Upper lobe of left lung (tissue), 6 donors: ENCODE measurements at places on chromosomes 5 and 9.

- H3K27me3 ChIP-seq: no peaks in the 10 kb centered on the region
- H3K27ac ChIP-seq: no peak overlapping the region
- no peaks in the 10 kb centered on the region for H3K4me1 ChIP-seq
Measured at GRCh38 chr5:156460471-156460870, 133.5 kb downstream of the SGCD start.

- H3K36me3 ChIP-seq: peaks cover 53% of the 10 kb centered on the region
- DNase-seq: no peak
- H3K27me3 ChIP-seq: no peaks in the 10 kb centered on the region
- no peak overlapping the region for H3K4me3 ChIP-seq
Measured at GRCh38 chr5:172951371-172952033, 7.7 kb upstream of the RPL26L1 start.

DNA sequence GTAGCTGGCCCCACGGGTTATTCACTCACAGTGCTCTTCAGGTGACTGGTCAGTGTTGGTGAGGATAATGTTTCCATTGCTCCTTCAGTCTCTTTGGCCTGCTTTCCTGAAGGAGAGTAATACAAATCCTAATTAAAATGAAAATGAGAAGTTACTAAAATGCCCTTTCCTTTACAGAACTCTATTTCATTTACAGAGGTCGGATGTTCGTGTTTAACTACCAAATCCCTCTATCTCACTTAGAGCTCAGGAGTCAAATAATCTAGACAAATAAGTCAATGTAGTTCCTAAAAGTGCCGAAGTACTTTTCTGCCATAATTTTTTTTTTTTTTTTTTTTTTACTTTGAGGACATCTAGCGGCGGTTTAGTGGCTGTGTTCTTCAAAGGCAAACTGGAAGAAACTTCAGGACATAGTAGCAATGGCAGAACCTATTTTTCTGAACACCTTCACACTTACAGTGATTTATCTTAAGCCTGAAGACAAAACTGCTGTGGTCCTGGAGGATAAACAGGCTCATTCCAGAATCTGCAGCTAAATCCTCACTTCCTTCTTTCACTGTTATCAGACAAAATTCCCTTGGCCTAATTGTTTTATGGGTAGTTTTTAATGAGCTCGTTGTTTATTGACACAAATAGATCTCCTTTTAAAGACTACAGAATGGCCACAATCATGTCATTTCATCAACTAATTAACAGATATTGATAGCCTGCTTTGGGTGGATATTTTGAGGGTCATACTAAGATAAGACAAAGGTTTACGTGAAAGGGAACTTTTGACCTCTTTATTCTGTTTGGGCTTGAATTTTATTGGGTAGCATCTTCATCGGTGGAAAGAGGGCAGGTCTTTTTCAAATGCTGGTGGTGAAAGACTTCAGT lies 207.6 kb upstream of the DMRTA1 start:
- no peak overlapping the region for H3K4me3 ChIP-seq
- no peaks in the 10 kb centered on the region for H3K27me3 ChIP-seq
- H3K36me3 ChIP-seq: no peaks in the 10 kb centered on the region

- H3K27ac ChIP-seq: no peak overlapping the region
- H3K4me1 ChIP-seq: peaks cover 3% of the 10 kb centered on the region
- no peaks in the 10 kb centered on the region for H3K27me3 ChIP-seq
- no peaks in the 10 kb centered on the region for H3K36me3 ChIP-seq
- H3K4me3 ChIP-seq: no peak overlapping the region
Measured at GRCh38 chr5:80128141-80128540, 93.0 kb downstream of the THBS4 start.

DNA sequence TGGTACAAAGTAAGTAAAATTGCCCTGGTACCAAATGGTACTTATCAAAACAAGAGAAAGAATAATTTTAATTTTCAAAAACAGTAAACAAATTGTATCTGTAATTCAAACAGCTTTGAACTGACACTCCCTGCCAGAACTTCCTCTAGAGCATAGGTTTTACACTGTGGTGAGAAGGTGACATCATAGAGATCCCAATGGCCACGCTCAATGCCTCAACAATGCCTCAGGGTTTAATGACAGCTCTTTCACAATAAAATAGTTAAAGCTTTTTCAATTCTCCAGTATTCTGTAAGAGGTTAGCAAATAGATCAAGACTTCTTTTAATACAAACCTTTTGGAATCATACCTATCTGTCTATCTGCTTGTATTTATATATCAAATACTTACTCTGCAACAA lies 437.1 kb downstream of the PRR16 start:
- no peaks in the 10 kb centered on the region for H3K36me3 ChIP-seq
- H3K27me3 ChIP-seq: no peaks in the 10 kb centered on the region
- H3K4me1 ChIP-seq: no peaks in the 10 kb centered on the region
- no peak overlapping the region for H3K4me3 ChIP-seq

DNA sequence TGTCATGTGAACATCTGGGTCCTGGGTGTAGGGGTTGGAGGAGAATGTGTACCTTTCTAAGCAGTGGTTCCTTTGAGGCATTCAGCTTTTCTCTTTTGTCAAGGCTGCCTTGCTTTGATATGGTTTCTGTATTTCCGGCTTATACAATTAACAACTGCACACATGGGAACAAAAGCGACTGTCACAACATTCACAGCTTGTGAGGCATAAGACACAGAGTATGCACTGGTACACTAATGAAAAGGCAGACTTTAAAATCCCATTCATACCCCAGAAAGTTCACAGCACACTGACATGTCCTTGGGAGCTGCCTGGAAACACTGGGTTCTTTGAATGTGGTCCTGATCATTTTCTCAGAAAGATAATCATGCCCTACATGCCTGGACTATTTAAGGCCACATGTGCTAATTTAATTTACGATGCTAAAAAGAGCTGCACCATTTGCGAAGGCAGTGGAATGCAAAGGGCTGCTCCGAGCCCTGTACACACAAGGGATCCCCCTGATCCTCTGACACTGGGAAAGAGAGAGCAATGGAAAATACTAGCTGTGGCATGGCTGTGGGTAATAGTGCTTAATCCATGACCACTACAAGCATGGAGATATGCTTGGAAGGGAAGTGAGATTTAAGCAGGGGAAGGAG lies 131.8 kb downstream of the EFNA5 start:
- H3K4me3 ChIP-seq: no peak overlapping the region
- H3K4me1 ChIP-seq: no peaks in the 10 kb centered on the region
- H3K36me3 ChIP-seq: no peaks in the 10 kb centered on the region
- no peaks in the 10 kb centered on the region for H3K27me3 ChIP-seq
- no peak overlapping the region for H3K27ac ChIP-seq

- DNase-seq: no peak
- no peaks in the 10 kb centered on the region for H3K36me3 ChIP-seq
- H3K4me1 ChIP-seq: no peaks in the 10 kb centered on the region
- no peak overlapping the region for H3K4me3 ChIP-seq
- no peak overlapping the region for H3K27ac ChIP-seq
Measured at GRCh38 chr5:23257656-23258055, 249.8 kb upstream of the PRDM9 start.

DNA sequence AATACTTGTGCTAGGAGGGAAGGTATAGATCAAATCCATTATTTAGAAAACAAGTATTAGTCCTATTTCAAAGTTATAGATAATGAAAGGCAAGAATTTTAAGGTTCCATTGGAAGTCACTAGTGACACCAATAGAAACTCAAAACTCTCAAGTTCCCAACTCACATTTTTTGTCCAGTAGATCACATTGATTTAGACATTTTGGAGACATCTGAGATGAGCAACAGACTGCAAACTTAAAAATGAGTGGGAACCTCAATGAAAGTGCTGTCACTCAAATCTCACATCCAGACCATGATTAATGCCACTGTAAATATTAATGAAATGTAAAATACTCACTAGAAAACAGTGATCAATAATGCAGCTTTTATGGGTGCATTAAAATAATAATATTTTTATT lies 405.0 kb downstream of the ENC1 start:
- no peak overlapping the region for H3K4me3 ChIP-seq
- H3K27ac ChIP-seq: no peak overlapping the region
- no peaks in the 10 kb centered on the region for H3K4me1 ChIP-seq
- H3K36me3 ChIP-seq: no peaks in the 10 kb centered on the region

DNA sequence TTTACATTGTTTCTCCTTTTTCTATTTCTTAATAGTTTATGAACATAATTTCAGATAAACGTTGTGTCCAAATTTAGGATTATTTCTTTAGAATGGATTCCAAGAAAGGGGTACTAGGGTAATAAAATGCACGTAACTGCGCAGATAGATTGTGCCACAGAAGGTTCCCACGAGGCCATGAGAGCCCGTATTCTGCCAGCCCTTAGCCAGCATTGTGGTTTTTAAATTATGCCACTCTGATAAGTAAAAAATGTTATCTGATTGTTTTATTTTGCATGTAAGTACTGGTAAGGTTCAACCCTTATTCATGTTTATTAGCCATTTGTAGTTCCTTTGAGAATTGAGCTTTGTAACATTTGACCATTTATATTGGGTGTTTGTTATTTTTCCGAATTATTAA lies 88.7 kb downstream of the PRKACG start:
- no peak overlapping the region for H3K4me3 ChIP-seq
- H3K4me1 ChIP-seq: no peaks in the 10 kb centered on the region
- DNase-seq: no peak
- no peaks in the 10 kb centered on the region for H3K27me3 ChIP-seq
- H3K27ac ChIP-seq: no peak overlapping the region
- no peaks in the 10 kb centered on the region for H3K36me3 ChIP-seq

DNA sequence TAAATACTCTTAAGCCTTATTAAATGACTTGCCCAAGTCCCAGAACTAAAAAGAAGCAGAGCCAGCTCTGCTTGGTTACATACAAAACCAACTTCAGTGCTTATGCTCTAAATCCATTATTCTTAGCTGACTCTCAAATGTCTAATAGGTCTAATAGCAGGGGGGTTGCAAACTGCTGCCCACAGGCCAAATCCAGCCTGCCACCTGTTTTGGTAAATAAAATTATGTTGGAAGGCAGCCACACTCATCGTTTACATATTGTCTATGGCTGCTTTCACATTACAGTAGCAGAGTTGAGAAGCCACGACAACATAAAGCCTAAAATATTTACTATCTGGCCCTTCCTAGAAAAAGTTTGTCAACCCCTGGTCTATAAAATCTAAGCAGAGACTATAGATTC lies 69.0 kb downstream of the KLHL3 start:
- no peaks in the 10 kb centered on the region for H3K27me3 ChIP-seq
- no peak overlapping the region for H3K4me3 ChIP-seq
- H3K36me3 ChIP-seq: no peaks in the 10 kb centered on the region
- no peak for DNase-seq
- H3K4me1 ChIP-seq: peaks cover 5% of the 10 kb centered on the region
- peak overlapping the region; percentile 35 for H3K27ac ChIP-seq

GRCh38 chr5:59905188-59905587 lies 11.7 kb upstream of the PDE4D start:
- no peak overlapping the region for H3K4me3 ChIP-seq
- no peak for DNase-seq
- no peaks in the 10 kb centered on the region for H3K27me3 ChIP-seq
- H3K4me1 ChIP-seq: no peaks in the 10 kb centered on the region

GRCh38 chr5:134206627-134207160 lies 19.2 kb downstream of the PPP2CA start:
- no peak for DNase-seq
- H3K27me3 ChIP-seq: no peaks in the 10 kb centered on the region
- no peak overlapping the region for H3K4me3 ChIP-seq
- no peak overlapping the region for H3K27ac ChIP-seq

DNA sequence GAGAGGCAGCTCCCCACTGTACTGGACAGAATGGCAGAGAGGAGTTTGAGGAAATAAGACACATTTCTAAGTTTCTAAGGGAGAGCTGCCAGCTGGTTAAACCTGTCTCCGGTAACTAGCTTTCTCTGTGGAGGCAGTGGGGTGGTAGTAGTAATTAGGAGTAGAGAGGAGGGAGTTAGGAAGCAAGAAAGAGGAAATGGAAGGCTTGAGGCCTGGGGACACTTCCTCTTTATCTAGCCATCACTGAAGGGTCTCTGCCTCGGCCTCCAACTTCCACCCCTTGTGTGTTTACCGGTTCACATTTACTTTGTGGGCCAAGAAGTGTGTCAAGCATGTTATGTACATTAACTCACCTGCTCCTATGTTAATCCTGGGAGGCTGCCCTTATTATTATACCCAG lies 462.2 kb upstream of the DMAC1 start:
- H3K27ac ChIP-seq: no peak overlapping the region
- H3K4me3 ChIP-seq: no peak overlapping the region
- H3K36me3 ChIP-seq: no peaks in the 10 kb centered on the region
- no peak for DNase-seq

GRCh38 chr9:136051837-136052471 lies 43.1 kb downstream of the NACC2 start:
- H3K36me3 ChIP-seq: peaks cover 4% of the 10 kb centered on the region
- peak; percentile 80 for DNase-seq
- peak overlapping the region; percentile 61 for H3K4me3 ChIP-seq
- H3K27ac ChIP-seq: peak overlapping the region; percentile 65

GRCh38 chr5:64183956-64184355 lies 18.3 kb downstream of the RNF180 start:
- no peak overlapping the region for H3K4me3 ChIP-seq
- no peak for DNase-seq
- no peak overlapping the region for H3K27ac ChIP-seq
- no peaks in the 10 kb centered on the region for H3K27me3 ChIP-seq
- H3K4me1 ChIP-seq: no peaks in the 10 kb centered on the region
- H3K36me3 ChIP-seq: no peaks in the 10 kb centered on the region

DNA sequence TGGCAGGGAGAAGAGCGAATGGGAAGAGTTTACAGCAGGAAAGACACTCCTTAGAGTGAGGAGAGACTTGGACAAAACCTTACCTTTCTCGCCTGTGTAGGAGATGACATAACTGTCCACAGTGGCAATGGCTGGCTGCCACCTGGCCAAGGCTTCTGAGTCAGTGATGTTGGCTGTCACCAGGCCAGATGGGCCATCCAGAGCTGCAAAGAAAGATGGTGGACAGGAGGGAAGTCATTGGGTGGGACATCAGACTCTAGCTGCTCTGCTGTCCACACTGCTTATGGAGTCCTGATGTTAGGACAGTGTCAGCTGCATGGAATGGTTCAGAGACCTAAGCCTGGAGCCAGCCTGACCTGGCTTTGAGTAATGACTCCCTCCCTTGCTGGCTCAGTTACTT lies 79.8 kb downstream of the TNC start:
- no peaks in the 10 kb centered on the region for H3K27me3 ChIP-seq
- no peak for DNase-seq
- no peak overlapping the region for H3K4me3 ChIP-seq
- no peak overlapping the region for H3K27ac ChIP-seq

DNA sequence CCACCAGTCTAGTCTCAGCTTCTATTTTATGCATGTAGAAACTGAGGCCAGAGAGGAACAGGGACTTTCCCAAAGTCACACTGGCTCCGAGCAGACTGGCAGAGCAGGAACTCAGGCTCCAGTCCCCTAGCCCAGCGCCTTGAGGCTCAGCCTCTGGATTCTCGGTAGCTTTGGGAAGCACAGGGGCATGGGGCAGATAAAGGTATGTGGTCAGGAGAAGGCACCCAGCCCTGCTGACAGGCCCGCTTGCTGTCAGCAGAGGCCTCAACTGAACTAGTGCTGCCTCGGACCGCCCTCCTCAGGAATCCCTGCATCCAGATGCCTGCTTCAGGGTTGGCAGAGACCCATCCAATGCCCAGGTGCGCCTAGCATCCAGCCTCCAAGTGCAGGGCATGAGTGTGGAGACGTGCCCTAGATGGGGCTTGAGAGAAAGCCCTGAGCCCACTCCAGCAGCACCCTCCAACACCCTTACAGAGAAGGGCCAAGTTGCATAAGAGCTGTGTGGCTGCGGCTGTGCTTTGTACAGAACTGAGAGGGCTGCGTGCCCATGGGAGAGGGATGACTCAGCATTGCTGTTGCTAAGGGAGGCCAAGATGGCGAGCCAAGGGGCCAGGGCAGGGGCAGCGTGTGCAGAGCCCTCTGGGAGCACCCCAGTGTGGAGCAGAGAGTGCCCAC lies 168.6 kb downstream of the MACROH2A1 start:
- peaks cover 28% of the 10 kb centered on the region for H3K4me1 ChIP-seq
- H3K36me3 ChIP-seq: no peaks in the 10 kb centered on the region
- H3K27ac ChIP-seq: peak overlapping the region; percentile 61
- peak; percentile 88 for DNase-seq
- H3K27me3 ChIP-seq: no peaks in the 10 kb centered on the region
